ENCODE measurements at places on chromosomes 2 and 18.

DNA sequence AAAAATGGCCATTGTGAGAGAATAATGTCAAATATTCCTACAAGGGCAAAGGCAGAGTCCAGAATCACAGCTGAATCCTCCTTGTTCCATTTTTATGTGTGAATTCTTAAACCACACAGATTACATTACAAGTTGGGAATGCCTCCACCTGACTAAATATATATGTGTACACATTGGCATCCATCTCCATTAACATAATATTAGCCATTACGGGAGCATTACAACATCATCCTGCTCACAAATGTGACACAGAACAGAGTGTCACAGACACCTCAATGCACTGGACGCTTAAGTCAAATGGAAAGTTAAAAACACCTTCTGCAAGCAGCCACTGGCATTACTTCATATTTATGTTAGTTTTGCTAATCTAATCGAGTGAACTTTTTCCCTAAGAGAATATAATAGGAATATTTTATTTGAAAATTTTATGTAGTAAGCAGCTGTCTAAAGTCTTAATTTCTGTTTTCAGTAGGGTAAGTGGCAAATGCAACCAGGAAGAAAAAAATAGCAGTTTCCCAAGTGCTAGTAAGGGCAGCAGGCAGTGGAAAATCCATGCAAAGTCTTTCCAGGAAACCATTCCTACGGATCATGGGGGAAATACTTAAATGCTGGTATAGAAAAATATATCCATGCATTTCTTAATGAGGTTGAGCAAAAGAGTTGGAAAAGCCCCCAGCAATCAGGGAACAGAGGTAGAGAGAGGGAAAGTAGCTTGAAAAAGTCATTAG is 255.6 kb downstream of the OSR1 start:
- no peak for DNase-seq

- DNase-seq, result no peak
These were observed 26.9 kb downstream of the COL4A3 start for GRCh38 chr2:227191367-227191766.

- no peak for DNase-seq
These were observed 272.5 kb downstream of the DSEL start for GRCh38 chr18:67243799-67244587.

GRCh38 chr2:230902180-230902899 is 22.7 kb downstream of the GPR55 start:
- DNase-seq, result no peak

DNA sequence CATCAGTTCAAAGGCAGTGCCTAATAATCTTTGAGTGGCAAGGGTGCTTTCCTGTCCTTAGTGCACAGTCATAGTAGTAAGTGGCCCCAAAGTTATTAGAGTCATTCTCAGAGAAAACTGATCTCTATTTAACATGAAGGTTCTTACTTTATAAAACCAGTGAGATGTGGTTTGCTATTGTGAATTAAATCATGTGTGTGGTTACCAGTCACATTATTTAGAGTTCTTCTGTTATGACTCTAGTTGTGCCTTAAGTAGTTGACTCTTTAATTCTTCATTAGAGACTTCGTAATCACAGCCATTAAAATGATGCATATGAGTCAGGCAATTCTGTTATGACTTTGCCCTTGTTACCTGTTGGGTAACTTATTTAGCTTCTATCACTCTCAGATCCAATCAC is 1392.9 kb upstream of the ACVR2A start:
- no peak for DNase-seq

GRCh38 chr2:213034585-213034984 is 116.8 kb downstream of the IKZF2 start:
- no peak for DNase-seq

DNA sequence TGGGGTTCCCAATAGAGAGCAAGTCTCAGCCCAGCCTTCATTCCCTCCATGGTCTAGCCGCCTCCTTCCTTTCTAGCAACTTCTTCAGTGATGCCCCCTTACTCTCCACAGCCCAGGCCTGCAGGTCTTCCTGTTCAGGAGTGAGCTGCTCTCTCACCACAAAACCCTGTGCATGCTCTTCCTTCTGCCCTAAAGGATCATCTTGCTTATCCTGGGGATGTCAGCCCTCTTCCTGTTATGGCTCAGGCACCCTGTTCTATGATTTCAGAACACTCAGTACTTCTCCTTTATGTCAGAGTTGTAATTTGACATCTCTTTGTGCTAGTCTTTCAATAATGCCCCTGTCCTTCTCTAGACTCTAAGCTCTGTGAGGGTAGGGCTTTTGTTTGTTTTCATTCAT is 19.4 kb downstream of the TMEM178A start:
- no peak for DNase-seq

DNA sequence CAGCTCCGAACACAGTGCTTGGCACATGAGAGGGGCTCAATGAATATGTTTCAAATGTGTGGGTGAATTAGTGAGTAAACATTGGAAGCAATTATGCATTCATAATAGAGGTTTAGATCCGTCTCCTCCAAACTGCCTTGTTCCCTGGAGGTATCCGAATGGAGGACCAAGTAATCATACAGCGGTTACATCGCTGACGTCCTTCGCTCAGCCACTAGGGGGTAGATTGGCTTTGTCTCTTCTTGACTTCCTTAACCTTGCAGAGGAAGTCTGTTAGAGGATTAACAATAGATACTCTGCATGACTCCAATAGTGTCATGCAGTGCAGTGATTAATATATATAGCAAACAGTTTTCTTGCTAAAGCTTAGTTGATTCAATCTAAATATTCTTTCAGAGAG is 517.0 kb downstream of the PTPRM start:
- DNase-seq, result no peak

- DNase-seq, result no peak
These were observed 200.3 kb downstream of the FBXO15 start for GRCh38 chr18:73947180-73947921.

- no peak for DNase-seq
These were observed 20.2 kb downstream of the ATG16L1 start for GRCh38 chr2:233271693-233272092.

DNA sequence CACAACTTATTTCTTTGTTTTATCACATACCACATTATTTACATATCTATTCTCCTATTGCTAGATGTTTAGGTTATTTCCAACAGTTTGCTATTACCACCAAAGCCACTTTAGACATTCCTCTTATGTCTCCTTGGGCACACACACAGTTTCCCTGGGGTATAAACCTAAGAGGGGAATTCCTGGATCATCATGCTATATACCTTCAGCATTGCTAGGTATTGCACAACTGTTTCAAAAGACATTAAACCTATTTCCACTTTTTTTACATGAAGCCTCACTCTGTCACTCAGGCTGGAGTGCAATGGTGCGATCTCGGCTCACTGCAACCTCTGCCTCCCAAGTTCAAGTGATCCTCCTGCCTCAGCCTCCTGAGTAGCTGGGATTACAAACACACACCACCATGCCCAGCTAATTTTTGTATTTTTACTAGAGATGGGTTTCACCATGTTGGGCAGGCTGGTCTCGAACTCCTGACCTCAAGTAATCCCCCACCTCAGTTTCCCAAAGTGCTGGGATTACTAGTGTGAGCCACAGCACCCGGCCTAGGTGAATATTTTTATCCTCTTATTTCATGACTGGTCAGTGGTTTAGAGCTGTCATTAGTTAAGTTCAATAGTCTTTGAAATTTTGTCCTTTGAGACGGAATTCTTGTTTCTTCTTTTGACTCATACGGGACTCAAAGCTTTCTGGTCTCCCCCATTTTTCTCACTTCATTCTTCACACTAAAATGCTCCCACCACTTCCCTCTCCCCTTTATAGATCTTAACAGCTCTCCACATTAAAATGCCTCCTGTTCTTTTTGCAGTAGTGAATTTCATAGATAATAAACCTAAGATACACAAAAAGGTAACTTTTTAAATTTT is 30.3 kb downstream of the SULT1C4 start:
- no peak for DNase-seq

DNA sequence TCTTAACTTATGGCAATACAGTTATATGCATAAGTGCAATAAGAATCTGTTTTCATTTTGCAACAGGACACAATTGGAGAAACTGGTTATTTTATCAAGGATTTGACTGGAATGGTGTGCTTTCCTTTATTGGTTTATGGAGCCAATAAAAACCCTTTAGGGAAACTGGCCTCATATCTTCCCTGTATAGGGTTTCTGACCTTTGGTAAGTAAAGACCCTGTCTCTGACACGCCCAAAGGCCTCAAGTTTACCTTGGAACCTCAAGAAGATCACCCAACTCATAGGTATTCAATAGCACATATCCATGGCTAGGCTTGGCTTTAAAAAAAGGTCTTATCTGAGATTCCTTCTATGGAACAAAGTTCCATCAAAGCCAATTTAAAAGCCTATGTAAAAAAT is 11.2 kb downstream of the HAAO start:
- no peak for DNase-seq

DNA sequence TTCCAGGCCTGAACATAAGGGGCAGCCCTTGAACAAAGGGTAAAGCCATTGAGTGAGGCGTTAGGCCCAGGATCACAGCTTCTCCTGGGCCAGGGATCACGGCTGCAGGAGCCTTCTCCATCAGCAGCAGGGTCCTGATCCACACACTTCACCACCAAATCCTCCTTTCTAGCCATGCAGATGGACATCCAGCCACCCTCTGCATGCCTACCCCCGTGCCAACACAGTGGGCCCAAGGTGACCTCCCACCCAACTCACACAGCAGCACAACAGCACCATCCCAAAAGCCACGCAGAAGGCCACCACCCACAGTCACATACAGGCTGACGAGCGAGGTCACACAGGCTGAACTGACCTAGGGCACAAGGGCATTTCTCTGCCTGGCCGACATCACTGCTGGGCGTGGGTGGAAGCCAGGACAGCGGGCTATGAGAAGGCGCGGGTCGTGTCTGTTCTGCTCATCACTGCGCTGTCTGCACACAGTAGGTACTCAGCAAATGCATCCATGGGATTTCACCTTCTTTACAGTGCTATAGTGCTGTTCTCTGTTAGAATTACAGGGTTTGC is 31.2 kb downstream of the TFCP2L1 start:
- DNase-seq, result no peak

GRCh38 chr2:211751848-211752247 is 786.8 kb downstream of the ERBB4 start:
- no peak for DNase-seq

DNA sequence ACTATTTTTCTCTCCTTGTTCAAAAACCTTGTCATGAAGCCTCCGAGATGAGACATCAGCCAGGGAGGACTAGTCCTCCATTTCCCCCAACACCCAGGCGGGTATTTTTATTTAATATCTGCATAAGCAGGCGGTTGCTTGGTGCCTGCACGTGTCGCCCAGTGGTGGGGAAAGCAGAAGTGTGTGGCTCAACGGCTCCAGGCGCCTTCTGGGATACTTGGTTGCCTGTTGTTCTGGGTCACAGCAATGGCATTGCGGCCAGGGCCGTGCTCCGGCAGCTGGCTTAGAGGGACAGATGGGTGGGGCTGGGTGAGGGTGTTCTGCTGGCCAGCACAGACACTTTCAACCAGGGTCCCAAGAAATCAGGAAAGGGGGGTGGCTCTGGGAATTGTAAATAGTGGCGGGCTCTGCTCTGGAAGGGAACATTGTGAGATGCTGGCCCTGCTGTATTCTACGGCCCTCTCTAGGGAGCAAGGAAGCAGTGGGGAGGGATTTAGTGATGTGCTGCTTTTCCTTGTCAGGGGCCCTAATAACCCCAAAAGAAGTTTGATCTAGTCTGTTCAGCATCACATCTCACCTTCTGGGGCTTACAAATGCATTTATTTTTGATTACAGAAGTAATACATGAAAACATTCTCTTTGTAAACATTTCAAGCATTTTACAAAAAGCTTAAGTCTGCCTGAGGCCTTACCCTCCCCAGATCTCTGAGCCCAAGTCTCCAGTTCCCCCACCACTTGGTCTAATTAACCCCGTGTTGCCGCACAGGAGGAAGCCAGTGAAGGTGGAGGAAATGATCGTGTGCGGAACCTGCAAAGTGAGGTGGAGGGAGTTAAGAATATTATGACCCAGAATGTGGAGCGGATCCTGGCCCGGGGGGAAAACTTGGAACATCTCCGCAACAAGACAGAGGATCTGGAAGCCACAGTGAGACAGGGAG is 1.1 kb downstream of the VAMP8 start:
- DNase-seq, result no peak

DNA sequence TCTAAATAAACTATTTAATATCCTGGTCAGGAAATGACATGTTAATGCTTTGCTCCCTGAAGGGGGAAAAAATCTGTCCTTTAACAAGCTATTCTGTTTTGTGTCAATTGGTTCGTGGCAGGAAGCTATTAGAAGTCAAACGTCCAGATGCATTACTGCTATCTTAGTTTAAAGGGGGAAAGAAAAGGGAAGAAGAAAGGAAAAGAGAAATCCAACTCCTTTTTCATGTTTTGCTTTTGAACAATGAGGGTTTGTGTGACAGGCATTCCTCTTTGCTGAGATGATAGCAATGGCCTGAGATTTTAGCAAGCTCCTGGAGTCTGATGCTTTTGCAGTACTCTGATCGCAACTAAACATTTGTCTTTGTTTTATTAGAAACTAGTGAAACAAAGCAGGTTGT is 24.6 kb downstream of the TRIB2 start:
- DNase-seq, result no peak

DNA sequence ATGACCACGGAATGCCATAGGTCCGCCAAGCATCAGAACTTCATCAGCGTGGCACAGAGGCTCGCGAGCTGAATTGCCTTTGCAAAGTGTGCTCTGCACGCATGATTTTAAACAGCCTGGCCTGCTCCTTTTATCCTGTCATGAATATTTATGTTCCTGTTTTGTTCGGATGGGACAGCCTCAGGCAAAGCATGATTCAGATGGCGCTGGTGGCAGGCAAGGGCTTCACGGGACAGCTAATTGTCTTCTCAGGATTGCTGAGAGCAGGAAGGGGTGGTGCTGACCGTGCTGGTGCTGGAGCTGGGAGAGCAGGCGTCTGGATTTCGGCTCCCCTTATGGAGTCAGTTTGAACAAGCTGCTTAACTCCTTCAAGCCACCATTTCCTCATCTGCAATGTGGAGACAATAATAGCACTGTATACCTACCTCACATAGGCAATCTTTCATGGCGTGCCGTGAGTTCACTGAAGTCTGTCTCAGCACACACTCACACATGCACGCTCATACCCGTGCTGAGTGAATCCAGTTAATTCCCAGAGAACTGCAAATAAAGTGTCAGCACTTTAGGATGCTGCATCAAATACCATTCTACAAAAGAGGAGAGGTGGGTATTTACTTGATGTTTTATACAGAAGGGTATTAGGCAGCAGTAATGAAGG is 79.7 kb upstream of the APCDD1 start:
- DNase-seq, result no peak

- DNase-seq, result no peak
These were observed 293.5 kb downstream of the ARHGAP15 start for GRCh38 chr2:143422681-143423080.

DNA sequence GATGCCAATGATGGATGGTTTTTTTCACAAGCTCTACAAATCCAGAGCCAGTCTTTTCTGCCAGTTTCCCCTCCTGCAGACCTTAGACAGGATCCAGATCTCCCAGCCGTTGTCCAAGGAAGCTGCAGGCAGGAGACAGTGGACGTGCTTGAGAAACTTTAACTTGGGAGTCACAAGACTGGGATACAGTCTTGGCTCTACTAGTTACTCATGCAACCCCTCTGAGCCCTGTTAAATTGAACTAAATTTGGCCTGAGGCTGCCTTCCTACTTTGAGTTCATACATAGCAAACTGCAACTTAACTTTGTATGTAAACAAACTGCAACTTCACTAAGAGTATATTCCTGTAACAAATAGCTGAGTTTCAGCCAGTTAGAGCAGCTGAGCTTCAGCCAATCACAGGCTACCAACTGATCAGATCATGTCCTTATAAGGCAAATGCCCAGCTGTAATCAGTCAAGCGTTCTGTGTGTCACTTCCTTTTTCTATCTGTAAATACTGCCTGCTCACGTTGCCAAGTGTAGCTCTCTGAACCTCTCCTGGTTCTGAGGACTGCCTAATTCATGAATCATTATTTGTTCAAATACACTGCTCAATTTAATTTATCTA is 140.9 kb downstream of the CAPN13 start:
- no peak for DNase-seq

- no peak for DNase-seq
These were observed 291.5 kb downstream of the PTH2R start for GRCh38 chr2:208698114-208698513.
